ENCODE measurements at places on chromosomes 3 and 15. TPM values are rescaled to one million over a fixed set of nuclear protein-coding genes. Genes with fewer than 3 reads are reported as not detected.

Gene MEX3B
- total RNA-seq = 55.3 TPM

Gene ALDH1A2
- total RNA-seq = 4.9 TPM

Gene SERINC4
- under 0.01 TPM for total RNA-seq

Gene CCNDBP1
- total RNA-seq = 21.9 TPM

Gene CCR9
- total RNA-seq = not detected

Gene ITIH1
- total RNA-seq = not detected

Gene EIF4A2
- 1,101 TPM for total RNA-seq

Gene CERS3
- total RNA-seq = 0.74 TPM

Gene LRRC2
- 2.5 TPM for total RNA-seq

Measured in temporal lobe (tissue), 4 donors.